Activated CD4-positive, alpha-beta T cell treated with anti-CD3 and anti-CD28 coated beads, Interleukin-2, amount 10 ng/mL, durations not matched to agents 7 days and 5 days (primary cell): ENCODE measurements at places on chromosomes 3 and 15. TPM values are rescaled to one million over a fixed set of nuclear protein-coding genes. Genes with fewer than 3 reads are reported as not detected.

- DNase-seq: no peak
- H3K4me1 ChIP-seq: peaks cover 23% of the 10 kb centered on the region
- no peaks in the 10 kb centered on the region for H3K27me3 ChIP-seq
Observed at GRCh38 chr3:67635806-67636205, 18.6 kb downstream of the SUCLG2 start.

- peak overlapping the region; percentile 97 for H3K27ac ChIP-seq
- H3K27me3 ChIP-seq: no peaks in the 10 kb centered on the region
- DNase-seq: peak; percentile 75
- peak overlapping the region; percentile 56 for H3K4me3 ChIP-seq
Observed at GRCh38 chr3:157127831-157128767, 31.8 kb downstream of the CCNL1 start.

GRCh38 chr3:182058488-182058887 lies 346.8 kb downstream of the SOX2 start:
- no peaks in the 10 kb centered on the region for H3K4me1 ChIP-seq
- no peak overlapping the region for H3K4me3 ChIP-seq
- no peak for DNase-seq
- H3K36me3 ChIP-seq: no peaks in the 10 kb centered on the region
- no peaks in the 10 kb centered on the region for H3K27me3 ChIP-seq

DNA sequence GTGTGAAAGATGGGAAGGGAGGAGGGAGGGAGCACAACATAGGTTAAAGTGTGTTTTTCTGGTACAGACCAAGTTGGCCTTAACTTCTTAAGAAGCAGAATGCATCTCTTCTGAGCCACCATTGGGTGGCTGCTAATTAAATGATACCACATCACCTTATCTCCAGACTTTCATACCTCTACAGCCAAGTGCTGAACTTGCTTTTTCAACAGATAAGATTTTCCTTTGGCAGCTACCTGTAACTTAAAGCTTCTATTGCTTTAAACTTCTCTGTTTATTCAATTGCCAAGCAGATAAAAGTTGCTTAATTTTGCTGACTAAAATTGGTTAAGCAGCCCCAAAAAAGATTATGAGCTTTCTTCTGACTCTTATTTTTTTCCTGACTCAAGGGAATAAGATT lies 292.4 kb upstream of the SGO1 start:
- H3K27me3 ChIP-seq: no peaks in the 10 kb centered on the region
- no peak for DNase-seq
- no peaks in the 10 kb centered on the region for H3K4me1 ChIP-seq
- no peak overlapping the region for H3K27ac ChIP-seq

- no peak overlapping the region for H3K4me3 ChIP-seq
- H3K36me3 ChIP-seq: no peaks in the 10 kb centered on the region
- H3K4me1 ChIP-seq: no peaks in the 10 kb centered on the region
- no peak overlapping the region for H3K27ac ChIP-seq
- no peak for DNase-seq
Observed at GRCh38 chr3:36215241-36215640, 165.1 kb upstream of the STAC start.

DNA sequence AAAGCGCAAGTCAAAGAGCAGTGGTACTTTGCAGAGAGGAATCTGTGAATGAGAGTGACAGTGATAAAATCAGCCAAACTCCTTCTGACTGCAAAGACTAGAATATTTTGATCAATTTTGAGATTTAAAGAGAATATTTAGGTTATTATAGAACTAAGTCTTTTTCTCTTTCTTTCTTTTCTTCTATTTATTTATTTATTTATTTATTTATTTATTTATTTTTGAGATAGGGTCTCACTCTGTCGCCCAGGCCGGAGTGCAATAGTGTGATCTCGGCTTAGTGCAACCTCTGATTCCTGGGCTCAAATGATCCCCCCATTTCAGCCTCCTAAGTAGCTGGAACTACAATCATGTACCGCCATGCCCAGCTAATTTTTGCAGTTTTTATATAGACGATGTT lies 603.7 kb upstream of the NAALADL2 start:
- no peak overlapping the region for H3K27ac ChIP-seq
- no peaks in the 10 kb centered on the region for H3K36me3 ChIP-seq
- no peak overlapping the region for H3K4me3 ChIP-seq
- no peaks in the 10 kb centered on the region for H3K27me3 ChIP-seq
- DNase-seq: no peak
- H3K4me1 ChIP-seq: no peaks in the 10 kb centered on the region

ST8SIA2 gene
- total RNA-seq: not detected

CPLX3 gene
- total RNA-seq: 0.12 TPM

SCAANT1 gene
- not detected for total RNA-seq

P2RY12 gene
- total RNA-seq: not detected

IGSF10 gene
- not detected for total RNA-seq
